ENCODE measurements at places on chromosomes 5 and 9. TPM values are rescaled to one million over a fixed set of nuclear protein-coding genes. Genes with fewer than 3 reads are reported as not detected.

GRCh38 chr9:136061405-136061804 is 33.7 kb downstream of the NACC2 start:
- no peak overlapping the region for H3K4me3 ChIP-seq
- no peak overlapping the region for H3K27ac ChIP-seq
- DNase-seq, result no peak
- H3K27me3 ChIP-seq, result no peaks in the 10 kb centered on the region

- H3K4me3 ChIP-seq, result no peak overlapping the region
- H3K27ac ChIP-seq, result peak overlapping the region; percentile 32
- H3K27me3 ChIP-seq, result no peaks in the 10 kb centered on the region
- no peaks in the 10 kb centered on the region for H3K36me3 ChIP-seq
- no peaks in the 10 kb centered on the region for H3K4me1 ChIP-seq
Observed at GRCh38 chr5:170302653-170303501, 5.3 kb upstream of the LCP2 start.

DNA sequence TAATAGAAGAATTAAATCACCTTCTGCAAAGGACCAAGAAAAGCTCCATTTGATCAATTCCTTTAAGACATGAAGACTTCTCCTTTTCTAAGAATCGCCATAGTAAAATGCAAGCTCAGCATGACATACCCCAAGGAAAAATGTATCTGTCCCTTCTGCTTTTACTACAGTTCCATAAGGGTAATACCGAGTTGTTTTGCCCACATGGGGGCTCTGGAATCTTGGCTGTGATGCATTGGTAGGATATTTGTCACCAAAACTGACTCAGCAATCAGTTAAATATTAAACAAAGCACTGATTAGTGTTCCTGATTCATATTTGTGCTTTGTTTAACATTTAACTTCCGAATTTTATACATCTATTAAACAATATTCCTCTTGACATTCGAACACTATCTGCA is 24.3 kb upstream of the KCNIP1 start:
- H3K4me3 ChIP-seq, result no peak overlapping the region
- no peaks in the 10 kb centered on the region for H3K36me3 ChIP-seq
- peaks cover 3% of the 10 kb centered on the region for H3K27me3 ChIP-seq

DNA sequence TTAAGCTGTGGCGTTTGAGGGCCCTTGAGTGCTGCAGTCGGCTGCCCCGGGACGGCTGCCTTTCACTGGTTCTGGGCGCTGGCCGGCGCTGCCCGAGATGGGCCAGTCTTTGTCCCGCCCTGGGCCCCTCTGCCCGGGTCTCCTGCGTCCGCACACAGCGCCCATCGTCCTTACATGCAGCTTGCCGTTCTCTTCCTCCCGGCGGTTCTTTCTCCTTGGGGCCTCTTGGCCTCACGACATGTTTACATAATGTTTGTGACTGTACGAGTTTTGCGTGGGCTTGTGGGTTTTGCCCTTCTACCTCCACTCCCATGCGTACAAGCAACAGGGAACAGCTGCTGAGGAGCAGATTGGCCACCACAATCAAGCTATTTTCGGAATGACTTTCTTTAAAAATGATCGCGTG is 618 bp downstream of the TNPO1 start:
- DNase-seq, result peak; percentile 61
- no peaks in the 10 kb centered on the region for H3K36me3 ChIP-seq
- peak overlapping the region; percentile 97 for H3K27ac ChIP-seq
- H3K27me3 ChIP-seq, result no peaks in the 10 kb centered on the region

GRCh38 chr9:12875191-12875590 is 100.4 kb downstream of the LURAP1L start:
- no peak overlapping the region for H3K27ac ChIP-seq
- no peak for DNase-seq
- H3K27me3 ChIP-seq, result no peaks in the 10 kb centered on the region
- H3K36me3 ChIP-seq, result no peaks in the 10 kb centered on the region
- H3K4me3 ChIP-seq, result no peak overlapping the region

GRCh38 chr5:40674661-40675235 is 5.0 kb upstream of the PTGER4 start:
- no peak for DNase-seq
- H3K27me3 ChIP-seq, result no peaks in the 10 kb centered on the region
- H3K4me1 ChIP-seq, result no peaks in the 10 kb centered on the region
- no peak overlapping the region for H3K4me3 ChIP-seq

DNA sequence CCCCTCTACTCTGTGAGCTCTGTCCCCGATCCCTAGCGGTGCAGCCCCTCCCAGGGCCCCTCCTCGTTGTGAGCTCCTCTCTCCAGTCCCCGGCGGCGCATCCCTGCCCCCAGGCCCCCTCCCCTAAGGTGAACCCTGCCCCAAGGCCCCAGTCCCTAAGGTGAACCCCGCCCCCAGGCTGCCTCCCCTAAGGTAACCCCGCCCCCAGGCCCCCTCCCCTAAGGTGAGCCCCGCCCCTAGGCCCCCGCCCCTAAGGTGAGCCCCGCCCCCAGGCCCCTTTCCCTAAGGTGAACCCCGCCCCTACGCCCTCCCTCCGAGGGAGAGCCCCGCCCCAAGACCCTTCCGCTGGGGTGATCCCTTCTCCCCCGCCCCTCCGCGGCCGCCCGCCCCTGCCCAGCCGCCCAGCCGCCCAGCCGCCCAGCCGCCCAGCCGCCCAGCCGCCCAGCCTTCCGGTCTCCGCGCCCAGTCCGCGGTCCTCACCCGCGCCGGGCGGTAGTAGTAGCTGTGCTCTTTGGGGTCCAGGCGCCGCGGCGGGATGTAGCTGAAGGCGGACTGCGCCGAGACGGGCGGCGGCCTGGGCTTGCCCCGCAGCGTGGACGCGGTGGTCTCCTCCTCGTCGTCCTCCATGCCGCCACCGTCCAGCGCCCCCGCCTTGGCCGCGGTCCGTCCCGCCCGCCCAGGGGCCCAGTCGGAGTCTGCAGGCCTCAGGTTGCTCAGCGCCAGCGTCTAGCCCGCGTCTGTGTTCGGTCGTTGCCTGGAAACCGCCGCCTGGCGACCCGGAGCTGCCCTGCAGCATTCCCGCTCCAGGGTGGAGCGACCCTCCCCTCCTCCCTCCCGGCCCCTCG is at the start of gene CFAP90:
TSS of gene CFAP90 (minus strand) at position 739 of the 845 bp plus-strand sequence. CDS start at position 627, 112 bp downstream.
- peak within 1 kb of the TSS; percentile 49 for H3K4me3 ChIP-seq
- no peak within 1 kb of the TSS for H3K27ac ChIP-seq
- DNase-seq, result peak; percentile 29
- H3K36me3 ChIP-seq, result no peaks in the 10 kb centered on the region
- H3K4me1 ChIP-seq, result peaks cover 4% of the 10 kb centered on the region

- H3K27me3 ChIP-seq, result no peaks in the 10 kb centered on the region
- H3K27ac ChIP-seq, result no peak overlapping the region
Observed at GRCh38 chr5:75239681-75240080, 3.0 kb upstream of the ANKRD31 start.

DNA sequence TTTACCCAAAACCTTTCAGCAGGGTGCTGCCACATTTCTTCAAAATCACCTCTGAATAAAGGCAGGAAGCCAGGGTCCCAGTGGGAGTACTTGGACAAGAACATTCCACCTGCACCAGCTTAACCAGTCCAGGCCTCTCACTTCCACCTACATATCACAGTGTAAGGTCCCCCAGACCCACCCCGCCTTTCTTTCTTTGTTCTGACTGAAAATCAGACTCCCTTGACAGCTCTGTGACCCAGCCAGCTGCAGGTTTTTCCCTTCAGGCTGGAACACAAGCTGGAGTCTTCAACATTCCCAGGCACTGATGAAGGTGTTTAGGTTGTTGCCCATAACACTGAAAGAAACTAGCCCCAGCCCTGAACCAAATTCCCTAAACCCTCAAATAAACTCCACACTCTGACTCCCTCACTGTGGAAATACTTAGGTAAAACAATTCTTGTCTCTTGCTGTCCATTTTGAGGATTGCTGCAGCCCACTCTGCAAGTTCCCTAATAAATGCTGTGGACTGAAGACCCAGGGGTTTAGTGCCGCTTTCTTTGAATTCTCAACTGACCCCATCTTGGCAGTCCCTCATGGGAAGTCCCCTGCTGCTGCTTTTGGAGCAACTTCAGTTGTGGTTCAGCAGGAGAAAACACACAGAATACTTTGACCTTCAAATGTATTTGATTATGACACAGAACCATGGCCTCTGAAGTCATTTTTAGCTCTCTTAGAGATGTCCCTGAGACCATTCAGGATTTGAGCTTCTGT is 24.8 kb downstream of the P4HA2 start:
- no peaks in the 10 kb centered on the region for H3K36me3 ChIP-seq
- no peaks in the 10 kb centered on the region for H3K27me3 ChIP-seq
- no peak overlapping the region for H3K4me3 ChIP-seq
- no peaks in the 10 kb centered on the region for H3K4me1 ChIP-seq

The DMRTA1 gene
- total RNA-seq, result 1.2 TPM

- no peak overlapping the region for H3K4me3 ChIP-seq
- H3K4me1 ChIP-seq, result no peaks in the 10 kb centered on the region
- no peaks in the 10 kb centered on the region for H3K36me3 ChIP-seq
Observed at GRCh38 chr5:1019001-1019905, 10.7 kb downstream of the NKD2 start.

- no peaks in the 10 kb centered on the region for H3K36me3 ChIP-seq
- H3K4me3 ChIP-seq, result no peak overlapping the region
- H3K27ac ChIP-seq, result no peak overlapping the region
- H3K27me3 ChIP-seq, result no peaks in the 10 kb centered on the region
- no peak for DNase-seq
Observed at GRCh38 chr5:75281716-75282465, 45.2 kb upstream of the ANKRD31 start.

DNA sequence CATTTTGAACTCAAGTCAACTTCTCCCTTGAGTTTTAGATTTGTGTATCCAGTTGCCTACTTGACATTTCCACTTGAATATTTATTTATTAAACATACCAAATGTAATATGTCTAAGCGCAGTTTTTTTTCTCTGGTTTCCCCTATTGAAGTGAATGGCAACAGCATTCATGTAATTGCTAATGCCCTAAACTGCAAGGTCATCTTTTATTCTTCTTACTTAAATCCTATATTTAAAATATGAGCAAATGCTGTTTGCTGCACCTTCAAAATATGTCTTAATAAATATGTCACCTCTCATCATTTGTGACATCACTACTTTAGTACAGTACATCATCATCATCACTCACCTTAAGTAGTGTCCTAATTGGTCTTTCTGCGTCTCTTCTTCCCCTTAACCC is 22.4 kb downstream of the SMAD5 start:
- no peak overlapping the region for H3K4me3 ChIP-seq
- H3K36me3 ChIP-seq, result no peaks in the 10 kb centered on the region
- H3K27me3 ChIP-seq, result no peaks in the 10 kb centered on the region
- no peak for DNase-seq

- peak overlapping the region; percentile 83 for H3K4me3 ChIP-seq
- peak; percentile 69 for DNase-seq
- H3K27ac ChIP-seq, result peak overlapping the region; percentile 68
- peaks cover 8% of the 10 kb centered on the region for H3K36me3 ChIP-seq
- peaks cover 5% of the 10 kb centered on the region for H3K4me1 ChIP-seq
- H3K27me3 ChIP-seq, result no peaks in the 10 kb centered on the region
Observed at GRCh38 chr5:56950626-56951125, 1.2 kb downstream of the MIER3 start.

- H3K4me3 ChIP-seq, result no peak overlapping the region
- H3K27me3 ChIP-seq, result no peaks in the 10 kb centered on the region
- no peaks in the 10 kb centered on the region for H3K36me3 ChIP-seq
Observed at GRCh38 chr9:114001410-114001685, 76.8 kb downstream of the AMBP start.

The HTR4 gene
- 8.9 TPM for total RNA-seq

DNA sequence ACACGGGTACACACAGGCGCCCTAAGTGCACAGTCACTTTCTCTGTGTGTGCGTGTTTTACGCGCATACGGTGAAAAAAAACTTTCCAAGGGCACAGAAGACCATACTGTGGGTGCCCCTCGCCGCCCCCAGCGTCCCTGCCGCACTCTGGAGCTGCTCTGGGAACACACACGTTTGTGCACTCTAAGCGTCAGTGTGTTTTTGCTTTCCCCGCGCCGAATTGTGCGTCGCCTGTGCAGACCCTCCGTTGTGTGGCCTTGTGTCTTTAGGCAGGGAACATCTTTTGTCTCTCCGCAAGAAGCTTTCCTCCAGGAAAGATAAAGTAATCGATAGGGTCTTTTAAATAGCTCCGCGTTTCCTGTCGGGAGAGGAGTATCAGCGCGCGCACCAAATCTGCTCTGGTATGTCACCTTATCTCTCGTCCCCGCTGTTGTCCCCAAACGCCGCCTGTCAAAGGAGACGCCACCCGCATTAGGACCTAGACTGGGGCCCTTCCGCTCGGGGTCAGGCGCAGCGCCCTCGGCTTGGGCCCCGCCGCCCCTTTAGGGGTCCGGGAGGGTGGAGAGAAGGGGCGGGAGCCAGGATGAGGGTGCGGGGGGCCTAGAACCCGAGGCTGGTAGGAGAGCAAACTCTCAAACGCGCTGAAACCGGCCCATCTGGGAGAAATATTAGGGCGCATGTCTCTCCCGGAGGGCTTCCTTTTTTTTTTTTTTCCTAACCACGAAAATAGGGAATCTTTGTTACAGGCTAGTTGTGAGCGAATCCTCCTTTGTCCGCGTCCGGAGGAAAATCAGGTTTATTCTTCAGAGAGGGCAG is 10.5 kb upstream of the NKX2-5 start:
- no peaks in the 10 kb centered on the region for H3K4me1 ChIP-seq
- no peaks in the 10 kb centered on the region for H3K36me3 ChIP-seq
- peaks cover 79% of the 10 kb centered on the region for H3K27me3 ChIP-seq
- no peak overlapping the region for H3K4me3 ChIP-seq
- no peak overlapping the region for H3K27ac ChIP-seq

The ARHGAP26 gene
- total RNA-seq, result 74.0 TPM

The FOXD4L5 gene
- total RNA-seq, result 0.08 TPM

The ARID3C gene
- not detected for total RNA-seq

DNA sequence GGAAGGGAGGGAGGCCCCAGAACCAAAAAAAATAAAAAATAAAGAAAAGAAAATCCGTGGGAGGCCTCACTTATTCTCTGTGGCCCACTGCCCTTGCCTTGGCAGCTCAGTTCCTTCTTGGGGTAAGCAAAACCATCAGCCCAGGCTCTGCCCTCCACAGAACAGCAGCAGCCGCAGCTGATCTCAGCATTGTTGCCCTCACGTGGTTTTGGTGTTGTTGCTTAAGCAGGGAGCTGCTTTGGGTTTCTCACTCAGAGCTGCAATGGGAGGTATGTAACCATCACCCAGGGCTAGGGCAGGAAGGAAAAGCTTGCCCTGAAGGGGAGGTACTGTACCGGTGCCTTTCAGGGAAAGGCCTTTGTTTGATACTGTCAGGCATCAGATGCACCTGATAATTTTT is 374.7 kb upstream of the WWC1 start:
- no peaks in the 10 kb centered on the region for H3K27me3 ChIP-seq
- no peaks in the 10 kb centered on the region for H3K36me3 ChIP-seq
- no peak overlapping the region for H3K4me3 ChIP-seq
- H3K27ac ChIP-seq, result no peak overlapping the region
- no peaks in the 10 kb centered on the region for H3K4me1 ChIP-seq

The CDC14B gene
- total RNA-seq, result 17.3 TPM

- H3K27ac ChIP-seq, result no peak overlapping the region
- H3K4me3 ChIP-seq, result no peak overlapping the region
- DNase-seq, result no peak
- H3K27me3 ChIP-seq, result no peaks in the 10 kb centered on the region
- no peaks in the 10 kb centered on the region for H3K36me3 ChIP-seq
Observed at GRCh38 chr9:133731876-133732638, 6.1 kb downstream of the SARDH start.

GRCh38 chr9:130957451-130958203 is 18.6 kb upstream of the FIBCD1 start:
- DNase-seq, result no peak
- no peaks in the 10 kb centered on the region for H3K36me3 ChIP-seq
- no peaks in the 10 kb centered on the region for H3K27me3 ChIP-seq
- H3K27ac ChIP-seq, result no peak overlapping the region

Data from colonic mucosa (tissue), 4 donors.